ENCODE measurements at places on chromosomes 5 and 9.

GRCh38 chr5:102654559-102655349 is 100.4 kb upstream of the PAM start:
- no peak for DNase-seq

DNA sequence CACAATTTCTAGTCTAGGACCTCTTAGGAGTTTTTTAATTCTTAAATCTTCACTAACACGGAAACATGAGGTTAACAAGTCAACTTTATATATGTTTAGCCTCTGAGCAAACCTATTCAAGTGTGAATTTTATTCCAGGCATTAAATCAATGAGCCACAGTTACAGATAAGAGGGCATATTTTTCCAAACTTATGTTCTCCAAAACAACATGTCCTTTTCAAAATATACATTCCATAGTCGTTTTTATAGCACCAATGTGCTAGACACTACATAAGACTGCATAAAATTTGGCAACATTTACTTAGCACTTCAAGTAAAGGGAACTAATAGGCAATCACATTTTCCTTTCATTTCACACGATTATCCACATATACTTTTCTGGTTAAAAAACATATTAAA is 6.5 kb downstream of the TMEM245 start:
- no peak for DNase-seq

DNA sequence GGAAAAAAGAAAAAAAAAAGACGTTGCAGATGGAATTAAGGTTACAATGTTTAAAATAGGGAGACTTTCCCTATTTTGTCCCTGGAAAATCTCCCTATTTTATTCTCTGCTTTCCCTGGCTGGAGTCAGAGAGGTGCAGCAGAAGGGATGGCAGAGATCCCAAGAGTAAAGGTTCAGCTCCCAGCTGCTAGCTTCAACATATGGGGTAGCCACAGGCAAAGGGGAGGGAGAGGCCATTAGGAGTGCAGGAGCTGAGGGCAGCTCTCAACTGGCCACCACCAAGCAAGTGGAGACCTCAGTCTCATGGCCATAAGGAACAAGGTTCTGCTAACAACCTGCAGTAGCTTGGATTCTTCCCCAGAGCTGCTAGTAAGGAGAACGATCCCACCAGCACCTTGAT is 367.0 kb upstream of the DAP start:
- no peak for DNase-seq

- DNase-seq, result no peak
These were observed 1072.3 kb upstream of the DMAC1 start for GRCh38 chr9:8871796-8872445.

Data from stimulated activated CD8-positive, alpha-beta memory T cell treated with anti-CD3 and anti-CD28 coated beads, Interleukin-15, amount 100 ng/mL, for 4 hours (primary cell).